ENCODE measurements at places on chromosomes 4 and X.

DNA sequence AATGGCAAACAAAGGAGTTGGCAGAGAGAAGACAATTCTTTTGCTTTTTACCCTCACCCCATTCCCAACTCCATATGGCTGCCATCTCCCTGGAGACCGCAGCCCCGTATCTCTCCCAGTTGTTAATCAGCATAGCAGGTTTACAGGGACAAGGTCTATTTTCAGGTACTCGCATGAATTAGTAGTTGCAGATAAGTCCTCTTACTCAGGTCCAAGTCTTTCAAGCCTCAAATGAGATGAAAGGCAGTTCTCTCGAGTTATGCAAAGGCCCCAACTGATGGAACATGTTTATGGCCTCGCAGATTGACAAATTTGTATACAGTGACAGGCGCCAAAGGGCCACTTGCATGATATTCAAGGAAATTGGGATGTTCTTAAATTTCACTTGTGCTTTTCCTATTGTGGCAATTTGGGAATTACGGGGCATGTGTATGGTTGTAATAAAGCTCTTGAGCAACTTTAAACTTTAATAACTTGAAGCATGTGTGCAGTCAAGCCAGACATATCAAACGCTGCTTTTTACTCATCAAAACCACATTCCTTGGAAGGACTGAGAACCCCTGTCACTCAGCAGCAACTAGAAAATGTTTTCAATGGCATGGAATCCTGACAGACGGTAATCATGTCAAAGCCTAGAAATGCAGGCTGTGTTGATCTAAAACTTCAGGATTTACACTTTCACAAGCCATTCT lies 45.1 kb downstream of the KDR start:
- no peak for DNase-seq

DNA sequence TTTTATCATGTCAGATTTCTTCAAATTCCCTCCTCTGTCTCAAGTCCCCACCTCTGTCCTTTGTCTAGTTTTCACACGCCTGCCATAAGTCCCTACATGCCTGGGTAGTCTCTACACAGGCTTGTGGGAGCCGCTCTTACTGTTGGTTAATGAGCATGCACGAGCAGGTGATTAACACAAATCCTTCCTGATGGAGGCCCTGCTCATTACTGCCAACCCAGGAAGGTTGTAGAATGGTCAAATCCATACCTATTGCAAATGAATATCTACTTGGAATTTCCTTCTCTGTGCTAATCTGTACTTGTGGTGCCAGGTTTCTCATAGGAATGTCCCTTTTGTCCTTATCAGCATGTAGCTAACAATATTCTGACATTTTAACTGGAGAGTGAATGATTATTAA lies 208.4 kb upstream of the HDX start:
- no peak for DNase-seq

DNA sequence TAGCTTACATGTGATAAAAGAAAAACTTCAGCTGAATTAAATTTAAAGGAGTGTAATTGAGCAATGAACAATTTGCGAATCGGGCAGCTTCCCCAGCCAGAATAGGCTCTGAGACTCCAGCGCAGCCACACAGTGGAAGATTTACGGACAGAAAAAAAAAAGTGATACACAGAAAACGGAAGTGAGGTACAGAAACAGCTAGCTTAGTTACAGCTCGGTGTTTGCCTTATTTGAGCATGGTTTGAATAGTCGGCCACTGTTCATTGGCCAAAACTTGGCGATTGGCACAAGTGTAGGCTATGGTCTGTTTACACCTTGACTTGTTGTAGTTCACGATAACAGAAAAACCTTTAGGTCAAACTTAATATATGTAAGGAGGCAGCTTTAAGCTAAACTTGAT lies 16.7 kb upstream of the SUPT20HL1 start:
- DNase-seq, result no peak

DNA sequence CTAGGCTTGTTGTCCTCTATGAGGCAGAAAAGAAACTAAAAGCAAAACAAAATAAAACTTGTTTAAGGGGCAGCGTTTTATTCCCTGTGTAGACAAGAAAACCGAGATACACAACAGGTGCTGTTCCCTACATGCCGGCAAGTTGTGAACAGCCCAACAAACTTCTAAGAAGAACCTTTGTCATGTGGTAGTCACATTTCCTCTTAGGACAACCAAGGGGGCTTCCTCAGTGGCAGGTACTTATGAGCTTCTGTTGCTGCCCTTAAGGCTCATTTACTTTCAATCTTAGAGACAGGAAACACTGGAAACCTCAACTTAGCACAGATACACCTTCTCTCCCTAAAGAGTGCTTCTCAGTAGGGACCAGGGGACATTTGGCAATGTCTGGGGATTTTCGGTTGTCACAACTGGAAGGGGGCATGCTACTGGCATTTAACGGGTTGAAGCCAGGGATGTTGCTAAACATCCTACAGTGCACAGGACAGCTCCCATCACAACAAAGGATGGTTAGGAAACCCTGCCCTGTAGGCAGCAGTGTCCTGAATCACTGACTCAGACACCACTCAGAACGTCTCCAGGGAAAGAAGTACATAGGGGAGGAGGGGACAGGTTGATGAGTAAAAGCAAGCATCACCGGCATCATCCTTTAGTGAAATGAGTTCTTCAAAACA lies 111.0 kb downstream of the ASB9 start:
- DNase-seq, result no peak

GRCh38 chrX:12425496-12425895 lies 287.2 kb downstream of the FRMPD4 start:
- DNase-seq, result no peak

GRCh38 chrX:151287954-151288353 lies 109.1 kb upstream of the VMA21 start:
- DNase-seq, result no peak

DNA sequence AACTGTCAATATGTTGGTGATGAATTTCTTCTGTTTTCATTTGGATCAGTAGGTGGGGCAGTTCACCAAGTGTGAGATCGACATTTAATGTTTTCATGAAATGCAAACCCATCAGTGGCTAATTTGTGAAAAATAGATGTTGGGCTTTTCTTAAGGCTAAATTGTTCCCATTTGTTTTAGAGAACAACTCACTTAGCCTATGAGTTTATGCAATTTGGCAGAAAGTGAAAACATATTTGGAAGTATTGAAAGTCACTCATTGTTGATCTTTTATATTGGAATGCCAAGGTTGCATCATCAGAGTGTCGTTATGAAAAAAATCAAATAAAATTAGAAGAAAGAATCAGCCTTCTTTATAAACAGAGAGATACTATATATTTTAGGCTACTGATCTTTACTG lies 132.4 kb downstream of the RPA4 start:
- DNase-seq, result no peak

- DNase-seq, result no peak
Observed at GRCh38 chr4:108433832-108434231, 186.5 kb upstream of the RPL34 start.

DNA sequence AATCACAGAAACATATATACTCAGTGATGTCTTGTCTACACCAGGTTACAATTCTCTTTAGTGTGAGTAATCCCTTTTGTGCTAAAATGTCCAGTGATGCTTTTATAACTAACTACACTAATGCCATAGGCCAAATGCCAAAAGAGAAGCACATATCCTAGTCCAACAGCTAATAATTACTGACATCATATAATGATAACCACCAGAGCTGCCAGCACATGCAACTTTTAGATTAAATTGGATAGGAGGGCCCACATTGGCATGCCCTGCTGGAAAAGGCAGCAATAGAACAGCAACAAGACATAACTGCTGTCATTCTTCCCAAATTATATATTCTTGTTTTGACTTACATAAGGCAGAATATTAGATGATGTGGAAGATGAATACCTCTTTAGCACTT lies 238.8 kb downstream of the KCNIP4 start:
- DNase-seq, result no peak

Data from HTR-8/SVneo (cell line).